GM12865 (cell line): ENCODE measurements at places on chromosomes 12 and 14.
A peak's percentile ranks its signal among the peaks of the same experiment; 100 is the strongest.

- DNase-seq = no peak
These were observed 83.1 kb upstream of the STRN3 start for GRCh38 chr14:31109257-31109656.

- DNase-seq = peak; percentile 34
These were observed 24.1 kb downstream of the NUP37 start for GRCh38 chr12:102095677-102096263.

DNA sequence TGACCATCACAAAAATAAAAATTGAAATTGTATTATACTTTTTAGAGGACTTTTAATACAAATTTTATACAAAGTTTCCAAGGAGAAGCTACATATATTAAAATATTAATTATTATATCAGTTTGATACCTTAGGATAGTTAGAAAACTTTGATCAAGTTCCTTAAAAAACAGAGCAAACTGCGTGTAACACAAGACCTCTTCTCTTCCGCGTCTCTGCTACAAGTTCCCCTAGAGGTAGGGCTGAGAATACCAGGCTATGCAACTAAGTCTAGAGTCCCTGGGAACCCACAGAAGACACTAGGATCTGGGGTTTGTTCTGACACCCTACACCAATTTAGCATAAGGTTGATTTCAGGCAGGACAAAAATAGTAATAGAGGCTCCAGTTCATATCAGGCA is 319.0 kb downstream of the FOXG1 start:
- DNase-seq = no peak

- DNase-seq = no peak
These were observed 24.2 kb downstream of the YY1 start for GRCh38 chr14:100263141-100263540.

- DNase-seq = no peak
These were observed 64.9 kb downstream of the NDUFA12 start for GRCh38 chr12:94938583-94938982.
